Subcutaneous preadipocyte (primary cell): ENCODE measurements at places on chromosomes 12 and 14. TPM values are rescaled to one million over a fixed set of nuclear protein-coding genes. Genes with fewer than 3 reads are reported as not detected.

Gene RD3L
- not detected in 2 replicates for total RNA-seq

Gene ARHGEF40
- total RNA-seq, result 27.9 and 46.5 TPM in 2 replicates

Gene PARP2
- 8.1 and 13.3 TPM in 2 replicates for total RNA-seq

Gene MLEC
- 64.7 and 110 TPM in 2 replicates for total RNA-seq

Gene MEG3
- total RNA-seq, result 166 and 169 TPM in 2 replicates

Gene CLMN
- total RNA-seq, result 4.5 and 6.6 TPM in 2 replicates

Gene EXOC3L4
- not detected in 2 replicates for total RNA-seq

Gene HOXC11
- total RNA-seq, result 0.37 TPM in 1 of 2 replicates, not detected in the other

Gene SLC38A4
- under 0.01 and 0.20 TPM in 2 replicates for total RNA-seq

Gene LALBA
- not detected in 2 replicates for total RNA-seq

Gene NTF3
- not detected in 2 replicates for total RNA-seq

Gene MYH6
- not detected in 2 replicates for total RNA-seq

Gene APOLD1
- 5.1 and 5.5 TPM in 2 replicates for total RNA-seq

Gene UNG
- 19.5 and 26.6 TPM in 2 replicates for total RNA-seq

Gene REP15
- 2.6 and 6.3 TPM in 2 replicates for total RNA-seq

Gene SRRM4
- total RNA-seq, result not detected in 2 replicates

Gene LRRC10
- total RNA-seq, result not detected in 2 replicates

Gene MOAP1
- total RNA-seq, result 6.2 and 8.2 TPM in 2 replicates

Gene SLC6A15
- 86.0 and 160 TPM in 2 replicates for total RNA-seq

Gene KRT2
- total RNA-seq, result not detected in 2 replicates

Gene MYG1
- total RNA-seq, result 44.8 and 56.7 TPM in 2 replicates

Gene POU6F1
- total RNA-seq, result 1.8 and 2.2 TPM in 2 replicates

Gene KRT74
- not detected in 2 replicates for total RNA-seq

Gene DAO
- total RNA-seq, result not detected in 2 replicates

Gene CDKN1B
- total RNA-seq, result 18.6 and 22.8 TPM in 2 replicates

Gene KRT6C
- total RNA-seq, result not detected in 2 replicates

Gene NANOG
- total RNA-seq, result not detected in 2 replicates

Gene CYP46A1
- total RNA-seq, result under 0.01 and 0.37 TPM in 2 replicates

Gene SAMD15
- total RNA-seq, result 2.2 and 5.1 TPM in 2 replicates

Gene ACOT6
- not detected in 2 replicates for total RNA-seq

Gene CFAP251
- total RNA-seq, result 1.8 and 2.6 TPM in 2 replicates

Gene SLC17A8
- under 0.01 TPM in 1 of 2 replicates, not detected in the other for total RNA-seq

Gene TCHP
- total RNA-seq, result 9.2 and 13.3 TPM in 2 replicates

Gene TWF1
- total RNA-seq, result 176 and 199 TPM in 2 replicates

Gene RPGRIP1
- not detected in 2 replicates for total RNA-seq

Gene GUCY2C
- not detected in 2 replicates for total RNA-seq

Gene ABHD12B
- total RNA-seq, result not detected in 2 replicates

Gene CCDC38
- not detected in 2 replicates for total RNA-seq

Gene PPP2R5E
- total RNA-seq, result 24.0 and 25.4 TPM in 2 replicates

Gene KIAA0586
- total RNA-seq, result 29.8 and 41.8 TPM in 2 replicates

Gene AMDHD1
- total RNA-seq, result 0.39 TPM in 1 of 2 replicates, not detected in the other

Gene PYGL
- total RNA-seq, result 92.5 and 108 TPM in 2 replicates

Gene WNT5B
- 56.6 and 76.4 TPM in 2 replicates for total RNA-seq

Gene SDS
- not detected in 2 replicates for total RNA-seq

Gene ZDHHC22
- not detected in 2 replicates for total RNA-seq

Gene FBLN5
- total RNA-seq, result 34.2 and 41.1 TPM in 2 replicates

Gene GDF11
- total RNA-seq, result 4.0 and 7.0 TPM in 2 replicates

Gene GARIN6
- total RNA-seq, result not detected in 2 replicates

Gene PRKAG1
- total RNA-seq, result 68.4 and 69.8 TPM in 2 replicates

Gene ADAM20
- 0.78 and 1.1 TPM in 2 replicates for total RNA-seq

Gene BEGAIN
- 0.73 and 1.2 TPM in 2 replicates for total RNA-seq

Gene TRHDE
- under 0.01 and 0.39 TPM in 2 replicates for total RNA-seq

Gene ALG10B
- total RNA-seq, result 3.5 and 4.4 TPM in 2 replicates

Gene TMEM132C
- under 0.01 TPM in 1 of 2 replicates, not detected in the other for total RNA-seq

Gene ERH
- total RNA-seq, result 119 and 124 TPM in 2 replicates
